ENCODE measurements at places on chromosomes 2 and 18. TPM values are rescaled to one million over a fixed set of nuclear protein-coding genes. Genes with fewer than 3 reads are reported as not detected.
A peak's percentile ranks its signal among the peaks of the same experiment; 100 is the strongest.

GRCh38 chr2:173448938-173449471, 94.3 kb downstream of the CDCA7 start:
- no peak for DNase-seq

- peak; percentile 21 for DNase-seq
These were observed 69.7 kb downstream of the DCC start for GRCh38 chr18:52409727-52410126.

DNA sequence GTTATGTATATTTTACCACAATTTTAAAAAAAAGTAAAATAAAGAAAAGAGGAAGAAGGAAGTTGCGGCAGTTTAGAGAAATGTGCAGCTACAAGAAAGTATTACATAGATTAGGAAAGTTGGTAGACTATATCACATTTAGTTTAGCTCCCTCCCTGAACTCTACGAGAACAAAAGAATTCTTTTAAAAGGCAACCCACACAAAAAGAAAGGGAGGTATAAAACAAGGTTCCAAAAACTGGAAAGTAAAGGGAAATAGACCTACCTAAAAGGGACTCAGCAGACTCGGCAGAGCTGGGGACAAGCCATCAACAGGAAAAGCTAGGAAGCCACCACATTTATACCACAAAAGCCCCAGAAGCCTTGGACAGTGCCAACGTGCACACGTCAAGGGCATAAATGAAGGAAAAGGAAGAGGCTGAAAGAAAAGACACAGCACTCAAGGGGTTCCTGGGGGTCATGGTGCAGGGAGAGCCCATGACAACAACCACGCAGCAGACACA, 9.1 kb downstream of the TMEM127 start:
- no peak for DNase-seq

- DNase-seq = no peak
These were observed 97.0 kb downstream of the RNF144A start for GRCh38 chr2:7014174-7014640.

GRCh38 chr18:63586966-63587365, at the start of gene SERPINB13:
SERPINB13 (plus strand) TSS chr18:63587343; CDS start chr18:63588668, 1,325 bp downstream.
- no peak for DNase-seq

GRCh38 chr2:83640506-83640905, 818.6 kb downstream of the SUCLG1 start:
- no peak for DNase-seq

DNA sequence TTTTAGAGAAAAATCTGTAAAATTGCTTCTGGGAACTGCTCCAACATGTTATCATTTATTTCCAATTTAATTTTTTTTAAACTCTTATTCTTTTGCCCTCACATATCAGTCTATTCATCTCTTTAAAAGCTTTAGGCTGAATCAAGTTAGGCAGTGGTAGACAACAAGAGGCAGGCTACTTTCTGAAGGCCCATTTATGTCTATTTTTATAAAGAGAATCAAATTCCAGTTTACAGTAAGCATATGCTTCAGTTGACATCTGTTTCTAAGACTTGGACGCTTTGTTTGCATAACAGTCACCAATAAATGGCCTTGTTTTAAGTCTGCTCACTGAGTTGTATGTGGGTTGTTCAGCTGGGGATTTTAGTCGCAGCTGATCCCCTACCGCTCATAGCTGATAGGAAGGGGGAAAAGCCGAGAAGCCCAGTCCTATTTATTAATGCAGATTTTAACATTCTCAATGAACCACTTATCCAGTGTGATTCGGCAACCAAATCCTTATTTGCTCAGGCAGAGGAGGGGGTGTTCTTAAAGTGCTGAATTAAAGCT, 260.4 kb upstream of the SIX3 start:
- no peak for DNase-seq

DNA sequence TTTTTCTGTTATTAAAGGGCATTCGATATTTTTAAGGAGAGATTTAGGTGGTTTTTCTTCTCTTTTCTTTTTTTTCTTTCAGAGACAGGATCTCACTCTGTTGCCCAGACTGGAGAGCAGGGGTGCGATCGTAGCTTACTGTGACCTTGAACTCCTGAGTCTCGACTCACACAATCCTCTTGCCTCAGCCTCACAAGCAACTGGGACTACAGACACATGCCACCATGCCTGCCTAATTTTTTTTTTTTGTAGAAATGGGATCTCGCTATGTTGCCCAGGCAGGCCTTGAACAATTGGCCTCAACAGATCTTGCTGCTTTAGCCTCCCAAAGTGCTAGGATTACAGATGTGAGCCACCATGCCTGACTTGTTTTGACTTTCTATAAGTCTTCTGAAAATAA, 26.3 kb downstream of the PMAIP1 start:
- DNase-seq = peak; percentile 37

DNA sequence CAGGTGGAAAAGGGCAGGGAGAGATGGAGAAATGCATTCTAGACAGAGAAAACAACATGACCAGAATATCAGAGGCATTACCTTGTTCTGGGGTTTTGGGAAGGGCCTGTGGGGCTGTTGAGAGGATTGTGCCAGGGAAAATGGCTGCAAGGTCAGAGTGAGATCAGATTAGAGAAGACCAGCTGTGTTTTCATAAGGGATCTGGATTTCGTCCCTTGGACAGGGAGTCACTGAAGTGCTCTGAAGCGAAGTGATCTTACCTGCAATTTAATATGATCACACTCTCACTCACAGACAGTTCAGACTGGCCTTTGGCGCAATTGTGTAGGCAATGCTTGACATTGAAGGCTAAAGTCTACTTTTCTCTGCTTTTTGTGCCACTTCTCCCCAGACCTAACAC, 20.3 kb upstream of the REG3G start:
- no peak for DNase-seq

DNA sequence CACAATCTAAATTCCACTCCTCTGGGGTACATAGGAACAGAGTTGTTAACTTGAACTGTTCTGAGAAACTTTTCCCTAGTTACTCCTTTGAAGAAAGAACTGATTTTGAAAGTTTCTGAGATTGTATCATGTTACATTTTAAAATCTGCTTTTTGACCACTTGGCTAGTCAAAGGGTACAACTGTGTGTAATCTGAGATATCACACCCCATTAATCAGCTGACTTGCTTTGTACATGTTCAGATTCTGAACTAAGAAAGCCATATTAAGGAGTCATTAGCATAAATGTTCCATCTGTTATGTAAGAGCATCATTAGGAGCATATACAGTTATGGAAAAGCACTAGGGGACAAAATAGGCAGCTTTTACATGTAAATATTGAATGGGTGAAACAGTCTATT, 3.8 kb upstream of the WDR35 start:
- DNase-seq = no peak

DNA sequence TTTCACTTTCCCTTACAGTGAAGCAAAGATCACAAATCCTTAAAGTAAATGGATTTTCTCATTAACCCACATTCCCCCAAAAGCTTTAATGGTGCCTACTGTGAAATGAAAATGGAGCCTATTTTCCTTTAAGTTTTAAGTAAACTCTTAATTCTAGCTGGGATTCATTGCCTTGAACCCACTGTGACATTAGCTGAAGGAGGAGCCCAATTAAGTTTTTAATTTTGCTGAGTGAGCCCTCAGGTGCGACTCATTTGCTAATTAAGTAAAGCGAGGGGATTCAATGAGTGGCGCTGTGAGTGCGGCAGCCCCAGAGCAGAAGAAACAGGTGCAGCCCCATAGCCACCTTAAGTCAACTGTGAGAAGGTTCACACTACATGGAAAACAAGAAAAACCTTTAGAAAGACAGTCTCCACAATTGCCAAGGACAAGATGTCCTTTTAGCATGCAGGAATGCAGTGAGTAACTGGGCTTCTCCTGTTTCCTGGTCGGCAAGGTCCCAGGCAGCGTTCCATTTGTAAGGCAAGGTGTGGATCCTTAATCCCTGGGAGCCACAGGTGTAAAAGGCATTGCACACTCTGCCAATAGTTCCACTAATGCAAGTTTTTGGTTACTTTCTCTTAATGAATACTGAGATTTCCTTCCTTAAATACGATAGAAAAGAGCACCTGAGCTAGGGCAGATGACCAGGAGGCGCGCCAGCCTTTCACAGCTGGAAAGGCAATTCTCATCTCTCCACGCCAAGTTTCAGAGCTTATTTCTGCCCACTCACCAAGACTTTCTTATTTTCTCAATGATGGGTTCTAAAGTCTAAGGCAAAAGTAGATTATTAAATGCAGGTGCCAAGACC, 87.7 kb downstream of the TMEM18 start:
- DNase-seq = no peak

- no peak for DNase-seq
These were observed 50.1 kb upstream of the WDR75 start for GRCh38 chr2:189391201-189391600.

DNA sequence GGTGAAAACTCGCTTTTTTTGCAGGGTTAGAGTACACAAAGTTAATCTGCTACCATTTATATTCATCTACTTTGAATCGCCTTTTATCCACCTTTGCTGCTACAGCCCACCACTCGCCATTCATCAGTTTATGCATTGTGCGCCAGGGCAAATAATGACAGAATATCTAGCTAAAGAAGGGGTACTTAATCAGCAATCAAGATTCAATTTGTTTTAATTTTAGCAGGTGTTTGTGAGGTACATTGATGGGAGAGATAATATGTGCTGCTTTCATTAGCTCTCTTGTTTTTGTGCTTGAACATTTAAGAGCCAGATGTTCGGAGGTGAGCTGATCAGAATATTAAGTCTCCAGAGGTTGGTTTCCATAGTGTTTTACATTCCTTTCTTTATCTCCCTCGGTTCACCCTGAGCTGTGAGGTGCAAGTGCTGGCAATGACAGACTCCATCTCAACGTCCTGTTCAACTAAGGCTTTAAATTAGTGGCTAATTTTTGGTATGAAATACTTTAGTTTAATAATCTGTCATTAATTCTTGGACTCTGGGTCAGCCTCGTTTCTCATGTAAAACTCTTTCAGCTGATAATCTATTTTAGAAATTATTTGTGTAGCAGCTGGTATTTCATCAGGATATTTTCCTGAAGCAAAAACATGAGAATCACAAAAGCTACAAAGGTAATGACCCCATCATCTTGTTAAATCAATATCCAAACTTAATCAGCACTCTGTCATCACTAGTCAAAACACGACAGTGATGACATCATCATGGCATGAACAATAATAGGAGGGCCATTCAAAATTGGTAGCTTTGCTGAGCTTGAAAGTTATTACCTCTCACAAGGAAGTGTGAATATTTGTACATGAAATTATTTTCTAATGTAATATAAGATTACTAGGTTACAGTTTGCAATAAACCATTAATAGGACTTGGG, 479.9 kb upstream of the FANCL start:
- no peak for DNase-seq

GRCh38 chr18:76499637-76500340, 4.7 kb upstream of the ZNF516 start:
- no peak for DNase-seq

DNA sequence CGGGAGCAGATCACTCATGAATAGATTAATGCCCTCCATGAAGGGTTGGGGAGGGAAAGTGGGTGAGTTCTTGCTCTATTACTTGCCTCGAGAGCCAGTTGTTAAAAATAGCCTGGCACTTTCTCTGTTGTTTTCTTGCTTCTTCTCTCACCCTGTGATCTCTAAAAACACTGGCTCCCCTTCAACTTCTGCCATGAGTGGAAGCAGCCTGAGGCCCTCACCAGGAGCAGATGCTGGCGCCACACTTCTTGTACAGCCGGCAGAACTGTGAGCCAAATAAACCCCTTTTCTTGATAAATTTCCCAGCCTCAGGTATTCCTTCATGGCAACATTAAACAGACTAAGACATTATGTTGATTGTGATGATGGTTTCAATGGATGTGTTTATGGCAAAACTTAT, 307.0 kb downstream of the PIEZO2 start:
- DNase-seq = no peak

- DNase-seq = no peak
These were observed 296.2 kb upstream of the SPRED2 start for GRCh38 chr2:65728477-65729180.

- DNase-seq = no peak
These were observed 41.6 kb upstream of the ACYP2 start for GRCh38 chr2:54073796-54074195.

CXCR1 gene
- total RNA-seq = 4.0 TPM

DPP4 gene
- 2.9 TPM for total RNA-seq

RBKS gene
- 0.63 TPM for total RNA-seq

CCDC150 gene
- total RNA-seq = 1.2 TPM

REG3G gene
- not detected for total RNA-seq
